ENCODE measurements at places on chromosomes 13 and 19.

GRCh38 chr13:109657395-109657794, 129.0 kb downstream of the IRS2 start:
- no peak for DNase-seq

- DNase-seq, result no peak
These were observed 965 bp upstream of the EIF3G start for GRCh38 chr19:10120538-10121189.

DNA sequence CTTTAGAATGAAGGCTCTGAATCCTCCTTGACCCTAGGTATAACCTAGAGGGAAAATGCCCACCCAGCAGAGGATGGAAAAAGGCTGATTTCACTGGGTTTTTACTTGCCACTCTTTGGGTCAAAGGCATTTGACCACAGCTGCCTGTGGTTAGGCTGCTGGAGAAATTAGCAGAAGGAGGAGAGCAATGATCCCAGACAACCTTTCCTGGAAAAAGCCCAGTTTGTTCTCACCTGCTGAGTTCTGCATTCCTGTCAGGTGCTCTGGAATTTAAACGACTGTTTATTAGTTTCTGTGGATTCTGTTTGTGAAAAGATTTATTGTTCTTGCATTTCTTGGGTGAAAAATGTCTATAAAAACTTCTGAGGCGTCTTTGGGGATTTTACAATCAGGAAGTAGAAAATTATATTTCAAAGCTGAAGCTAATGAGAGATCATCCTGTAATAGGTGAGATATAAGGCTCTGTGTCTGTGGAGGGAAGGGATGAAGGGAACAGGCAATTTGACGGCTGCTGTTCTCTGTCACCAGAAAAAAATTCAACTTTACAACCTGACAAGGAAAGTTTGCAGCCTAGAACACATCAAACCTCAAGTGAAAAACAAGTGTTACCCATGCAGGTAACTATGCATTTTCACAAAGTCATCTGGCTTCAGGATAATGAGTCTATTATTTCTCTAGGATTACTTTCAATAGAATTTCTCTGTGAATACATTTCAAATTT, 519.7 kb downstream of the DIAPH3 start:
- no peak for DNase-seq

- DNase-seq, result no peak
These were observed 60.4 kb downstream of the KCNRG start for GRCh38 chr13:50075619-50076097.

- DNase-seq, result peak; percentile 100
These were observed 660 bp downstream of the ALKBH7 start for GRCh38 chr19:6373096-6373812.

DNA sequence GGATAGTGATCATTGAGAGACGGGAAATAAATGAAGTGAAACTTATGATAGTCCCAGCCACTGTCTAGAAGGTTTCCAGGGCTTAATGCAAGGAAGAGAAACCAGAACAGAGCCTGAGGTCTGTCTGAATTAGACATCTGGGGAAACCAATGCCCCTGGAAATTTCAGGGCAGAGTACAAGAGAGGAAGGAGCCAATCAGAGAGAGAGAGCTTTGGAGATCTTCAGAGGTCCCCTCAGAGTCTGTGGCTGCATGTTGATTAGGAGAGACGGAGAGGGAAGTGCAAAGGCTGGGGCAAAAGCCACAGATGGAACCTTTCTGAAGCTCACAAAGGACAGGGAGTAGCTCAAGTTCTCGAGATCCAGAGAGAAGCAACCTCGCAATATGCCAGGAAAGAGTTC, 378.0 kb downstream of the DNAJC15 start:
- DNase-seq, result no peak

DNA sequence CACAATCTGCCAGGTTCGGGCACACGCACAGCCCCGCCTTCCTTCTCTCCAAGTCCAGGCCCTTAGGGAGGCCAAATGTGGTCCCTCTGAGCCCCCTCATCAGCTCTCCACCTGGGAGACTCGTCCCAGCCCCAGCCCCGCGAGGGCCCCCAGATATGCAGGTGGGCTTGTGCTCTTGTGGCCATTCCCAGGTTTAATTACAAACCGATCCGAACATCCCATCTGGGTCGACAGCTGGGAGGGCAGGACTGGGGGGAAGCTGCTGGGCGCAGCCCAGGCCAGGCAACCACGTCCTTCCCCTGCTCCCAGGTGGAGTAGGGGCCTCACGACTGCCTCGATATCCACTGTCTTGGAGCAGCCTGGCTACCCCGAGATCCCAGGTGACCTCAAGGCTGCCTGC, 7.5 kb upstream of the C2CD4C start:
- DNase-seq, result peak; percentile 31

GRCh38 chr19:38277549-38277948, 13.2 kb downstream of the SPINT2 start:
- no peak for DNase-seq

DNA sequence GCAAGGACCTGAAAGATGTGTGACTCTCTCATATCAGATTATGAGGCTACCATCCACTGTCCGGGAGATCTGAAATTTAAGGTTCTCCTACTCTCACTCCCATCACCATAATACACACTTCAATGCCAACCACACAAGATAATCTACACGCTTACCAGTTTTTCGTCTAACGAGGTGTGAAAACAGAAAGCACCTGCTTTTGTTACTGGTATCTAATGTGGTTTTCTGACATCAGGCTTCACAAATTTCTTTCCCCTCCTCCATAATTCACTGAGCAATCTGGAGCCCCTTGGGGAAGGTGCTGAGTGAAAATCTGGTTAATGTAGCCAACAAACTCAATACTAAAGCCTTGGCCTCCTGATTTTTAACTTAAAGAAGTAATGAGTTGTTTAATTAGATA, 10.1 kb upstream of the LRCH1 start:
- DNase-seq, result no peak

- no peak for DNase-seq
These were observed 108.0 kb downstream of the URI1 start for GRCh38 chr19:30049846-30050667.

DNA sequence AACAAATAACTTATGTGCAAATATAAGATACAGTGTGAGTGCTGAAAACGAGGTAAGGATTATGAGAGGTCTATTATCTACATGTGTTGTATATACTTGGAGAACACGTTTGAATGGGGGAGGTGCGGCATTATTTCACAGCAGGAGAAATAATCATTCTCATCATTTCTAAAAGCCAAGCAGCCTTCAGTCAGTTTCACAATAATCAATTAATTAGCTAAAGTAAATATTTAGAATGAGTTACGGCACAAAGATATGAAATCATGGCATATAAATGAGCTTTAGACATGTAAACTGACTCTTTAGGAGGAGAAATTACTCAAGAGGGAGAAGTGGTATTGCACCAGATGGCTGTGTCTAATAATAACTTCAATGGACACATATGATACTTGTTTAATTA, 366.6 kb downstream of the DNAJC15 start:
- DNase-seq, result no peak

- DNase-seq, result peak; percentile 95
These were observed 3.7 kb upstream of the PDE4A start for GRCh38 chr19:10416380-10417257.

DNA sequence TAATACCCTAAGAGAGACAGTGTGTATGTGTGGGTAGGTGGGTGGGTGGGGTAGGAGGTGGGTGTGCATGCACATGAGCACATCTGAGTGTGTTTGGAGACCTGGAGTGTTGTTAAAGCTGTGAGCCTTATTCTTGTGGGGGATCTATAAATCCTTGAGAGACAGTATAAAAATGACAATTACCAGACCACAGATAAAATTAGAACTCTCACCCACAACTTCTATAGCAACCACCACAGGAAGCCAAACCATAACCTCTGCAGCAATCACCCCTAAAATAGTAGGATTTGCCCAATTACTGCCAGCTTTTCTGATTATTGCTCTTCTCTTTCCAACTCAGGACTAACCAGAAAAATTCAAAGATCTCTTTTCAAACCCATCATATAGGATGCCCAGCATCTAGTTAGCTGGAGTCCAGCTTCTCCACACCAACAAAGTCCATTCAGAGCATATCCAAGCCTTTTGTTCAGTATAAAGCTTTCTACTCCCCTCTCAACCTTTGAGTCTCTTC, 93.4 kb upstream of the SLITRK1 start:
- no peak for DNase-seq

GRCh38 chr13:68081061-68081460, 850.9 kb upstream of the PCDH9 start:
- no peak for DNase-seq

DNA sequence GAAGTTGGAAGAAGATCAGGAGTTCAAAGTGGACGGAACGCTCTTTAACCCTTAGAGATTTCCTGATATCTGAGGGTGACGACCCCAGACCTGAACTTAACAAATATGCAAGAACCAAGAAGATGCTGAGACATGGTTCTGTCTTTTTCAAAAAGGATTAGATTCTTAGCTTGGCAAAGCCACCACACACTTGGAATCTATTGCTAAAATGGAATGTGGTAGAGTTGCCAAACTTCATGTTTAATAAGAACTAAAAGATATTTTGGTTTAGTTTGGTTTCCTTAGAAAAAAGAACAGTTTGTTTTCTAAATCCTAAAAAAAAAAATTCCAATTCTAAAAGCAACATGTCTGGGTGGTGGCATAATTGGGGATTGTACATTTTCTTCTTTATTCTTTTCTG, 29.5 kb downstream of the UNC13A start:
- DNase-seq, result no peak

DNA sequence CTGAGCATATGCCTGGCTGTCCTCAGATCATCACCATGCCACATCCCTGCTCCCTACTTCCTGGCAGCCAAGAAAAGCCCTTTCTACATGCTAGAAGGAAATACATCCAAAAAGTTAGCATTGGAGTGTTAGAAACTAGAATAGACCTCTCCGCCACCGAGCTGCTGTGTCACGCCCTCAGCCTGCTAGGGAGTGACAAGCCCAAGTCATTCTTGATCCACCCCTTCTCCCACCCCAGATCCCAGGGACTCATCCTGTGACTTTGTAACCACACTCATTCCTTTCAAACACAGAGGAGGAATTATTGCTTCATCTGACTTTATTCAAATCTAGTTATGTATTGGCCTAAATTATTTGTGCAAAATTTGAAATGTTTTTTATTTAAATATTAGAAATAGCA, 45.3 kb downstream of the POLR1D start:
- DNase-seq, result no peak

GRCh38 chr19:46626446-46626845, 1.6 kb upstream of the PTGIR start:
- DNase-seq, result no peak

- DNase-seq, result no peak
These were observed 109.0 kb downstream of the STARD13 start for GRCh38 chr13:33176526-33176925.

GRCh38 chr19:55459950-55460657, 1.3 kb downstream of the ISOC2 start:
- DNase-seq, result no peak

GRCh38 chr13:77466753-77467422, 68.6 kb upstream of the SCEL start:
- no peak for DNase-seq

DNA sequence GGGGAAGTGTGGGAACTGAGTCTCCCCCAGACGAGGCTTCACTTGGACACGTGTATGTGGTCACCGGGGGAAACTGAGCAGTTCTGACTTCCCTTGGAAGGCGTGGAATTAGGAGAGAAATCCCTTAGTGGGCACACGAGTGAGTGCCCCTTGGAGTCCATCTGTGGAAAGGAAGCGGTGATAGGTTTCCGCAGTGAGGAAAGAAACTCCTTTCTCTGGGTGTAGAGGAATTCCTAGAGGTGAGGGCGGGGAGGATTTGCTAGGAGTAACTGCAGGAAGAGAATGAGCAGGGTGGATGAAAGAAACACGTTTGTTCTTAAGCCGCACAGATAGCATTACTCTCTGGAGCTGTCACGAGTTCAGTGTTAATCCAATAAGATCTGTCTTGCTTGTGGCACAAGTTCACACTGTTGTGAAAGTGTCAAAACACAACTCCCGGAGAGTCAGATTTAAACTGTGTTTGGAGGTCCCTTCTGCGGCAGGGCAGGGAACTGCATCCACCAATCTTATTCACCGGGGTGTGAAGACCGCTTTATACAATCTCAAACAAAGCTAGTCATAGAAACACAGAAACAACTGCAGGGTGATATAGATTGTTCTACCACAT, 1.2 kb downstream of the KL start:
- DNase-seq, result no peak

GRCh38 chr19:10936661-10937084, 8.1 kb downstream of the TIMM29 start:
- DNase-seq, result no peak

- DNase-seq, result peak; percentile 69
These were observed 2.8 kb upstream of the AZU1 start for GRCh38 chr19:824885-825284.

DNA sequence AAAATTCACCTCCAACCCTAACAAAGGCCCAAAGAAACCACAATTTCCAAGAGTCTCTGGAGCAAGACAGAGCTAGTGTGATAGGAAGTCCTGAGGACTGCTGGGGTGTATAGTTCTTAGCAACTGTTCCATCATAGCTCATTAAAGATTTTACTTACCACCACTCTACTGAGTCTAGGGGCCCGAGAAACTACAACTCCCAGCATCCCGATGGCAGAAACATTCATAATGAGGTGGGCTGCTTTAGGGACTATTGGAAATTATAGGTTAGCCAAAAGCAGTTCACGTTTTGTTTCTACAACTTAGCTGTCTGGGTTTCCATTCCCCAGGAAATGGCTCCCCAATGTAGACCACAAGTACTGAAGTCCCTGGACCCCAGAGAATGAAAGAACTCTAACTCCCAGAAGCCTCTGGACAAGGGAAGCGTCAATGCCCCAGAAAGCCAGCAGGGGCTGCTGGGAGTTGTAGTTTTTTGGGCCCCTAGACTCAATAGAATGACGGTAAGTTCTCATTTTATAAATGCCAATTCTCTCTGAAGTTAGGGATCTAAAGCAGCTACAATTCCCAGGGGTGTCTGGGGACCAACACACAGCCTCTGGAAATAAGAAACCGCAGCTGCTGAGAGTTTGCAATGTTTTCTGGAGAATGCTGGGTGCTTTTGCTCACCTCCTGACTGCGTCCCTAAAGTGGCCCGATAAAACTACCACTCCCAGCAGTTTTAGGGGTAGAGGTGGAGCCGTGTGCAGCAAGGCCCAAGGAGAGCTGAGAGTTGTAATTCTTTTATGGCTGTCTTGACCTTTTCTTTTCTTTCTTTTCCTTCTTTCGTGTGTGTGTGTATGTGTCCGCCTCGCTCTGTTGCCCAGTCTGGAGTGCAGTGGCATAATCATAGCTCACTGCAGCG, 11.1 kb downstream of the FTL start:
- DNase-seq, result no peak

DNA sequence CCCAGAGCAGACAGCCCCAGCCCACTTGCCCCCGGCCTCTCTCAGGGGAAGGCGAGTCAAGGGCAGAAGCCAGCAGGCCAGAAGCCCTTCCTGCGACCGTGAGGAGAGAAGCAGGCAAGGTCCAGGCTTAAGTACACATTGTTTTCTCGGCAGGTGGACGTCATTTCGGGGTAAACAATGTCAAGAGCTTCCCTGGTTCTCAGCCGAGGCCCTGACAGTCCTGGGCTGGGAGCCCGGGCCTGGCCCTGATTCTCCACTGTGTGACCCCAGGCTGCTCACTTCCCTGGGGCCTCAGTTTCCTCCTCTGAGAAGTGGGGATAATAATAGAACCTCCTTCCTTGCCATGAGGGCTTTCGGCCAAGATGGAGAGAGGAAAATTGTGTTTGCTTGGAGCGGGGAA, 19.4 kb downstream of the PLVAP start:
- DNase-seq, result peak; percentile 76
